ENCODE measurements at places on chromosomes 2 and 18.

DNA sequence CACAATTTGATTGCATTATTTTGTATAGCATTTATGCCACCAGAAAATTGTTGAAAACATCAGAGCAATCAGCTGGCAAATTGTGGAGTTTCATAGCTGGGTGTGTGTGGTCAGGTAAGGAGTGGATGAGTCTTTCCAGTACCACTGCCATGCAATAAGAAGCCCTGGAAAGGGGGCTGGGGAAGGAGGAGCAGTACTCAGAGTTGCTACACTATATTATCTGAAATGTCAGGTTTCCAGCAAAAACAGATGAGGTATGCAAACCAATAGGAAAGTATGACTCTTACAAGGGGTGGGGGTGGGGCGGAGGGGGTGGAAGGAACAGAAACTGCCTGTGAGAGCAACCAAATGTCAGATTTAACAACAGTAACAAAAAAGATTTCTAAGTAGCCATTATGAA is 112.2 kb downstream of the SOS1 start:
- DNase-seq: no peak

GRCh38 chr2:192655916-192656315 is 461.2 kb upstream of the TMEFF2 start:
- DNase-seq: no peak

DNA sequence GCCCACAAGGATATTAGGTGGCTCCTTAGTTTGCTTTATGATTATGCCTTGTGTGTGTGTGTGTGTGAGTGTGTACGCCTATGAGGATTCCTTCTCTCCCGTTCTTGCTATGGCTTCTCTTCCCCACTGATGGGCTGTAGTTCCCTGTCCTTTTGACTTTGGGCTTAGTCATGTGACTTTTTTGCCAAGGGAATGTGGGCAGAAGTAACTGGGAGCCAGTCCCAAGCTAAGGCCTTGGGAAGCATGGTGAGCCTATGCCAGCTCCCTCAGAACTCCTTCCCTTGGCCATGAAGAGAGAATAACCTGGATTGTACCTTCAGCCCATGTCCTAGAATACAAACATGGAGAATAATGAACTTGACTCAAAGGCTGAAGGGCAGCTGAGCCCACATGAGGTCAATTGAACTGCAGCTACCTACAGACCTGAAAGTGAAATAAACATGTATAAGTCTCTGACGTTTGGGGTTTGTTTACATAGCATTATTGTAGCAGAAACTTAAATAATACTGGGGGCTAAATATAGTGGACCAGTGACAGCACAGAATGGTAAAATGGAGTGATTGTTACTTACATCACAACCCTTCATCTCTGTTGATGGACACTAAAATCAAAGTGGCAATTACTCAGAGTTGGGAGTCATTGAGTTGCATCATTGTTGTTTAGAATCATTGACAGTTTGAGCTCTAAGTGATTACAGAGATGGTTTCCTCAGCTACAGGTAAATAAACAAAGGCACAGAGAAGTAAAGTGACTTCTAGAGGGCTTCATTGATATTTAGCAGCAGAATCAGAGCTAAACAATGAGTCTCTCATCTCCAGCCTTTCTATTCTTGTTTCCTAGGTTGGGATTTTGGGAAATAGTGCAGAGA is 15.3 kb upstream of the IL36G start:
- DNase-seq: no peak

- no peak for DNase-seq
Measured at GRCh38 chr2:78993518-78994148, 31.9 kb upstream of the REG3G start.

GRCh38 chr18:35804377-35804776 is 168.1 kb upstream of the RMP24 start:
- no peak for DNase-seq

DNA sequence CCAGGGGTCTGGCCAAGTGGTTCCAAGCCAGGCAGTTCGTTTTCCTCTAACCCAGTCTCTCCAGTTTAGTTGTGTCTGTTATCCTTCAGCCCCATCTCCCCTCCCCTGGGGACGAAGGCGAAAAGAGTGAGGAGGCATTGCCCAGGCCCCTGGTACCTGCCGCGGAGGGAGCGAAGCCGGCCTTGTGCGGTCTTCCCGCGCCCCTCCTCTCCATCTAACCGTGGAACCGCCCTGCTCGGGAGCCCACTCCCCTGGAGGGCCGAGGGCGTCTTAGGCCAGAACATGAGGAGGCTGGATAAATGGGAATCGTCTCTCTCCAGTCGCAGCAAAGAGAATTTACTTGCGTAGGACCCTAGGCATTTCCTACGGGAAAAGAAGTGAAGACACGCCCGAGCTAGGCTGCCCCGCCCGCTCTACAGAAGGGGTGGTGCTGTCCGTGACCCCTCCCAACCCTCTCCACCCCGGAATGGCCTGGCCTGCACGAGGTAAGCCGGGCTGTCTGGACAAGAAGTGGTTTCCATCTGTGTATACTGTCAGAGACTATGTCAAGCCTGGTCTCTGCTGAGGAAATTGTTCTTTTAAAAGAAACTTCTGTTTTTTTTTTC is 156.2 kb downstream of the MIB1 start:
- DNase-seq: no peak
